ENCODE measurements at places on chromosomes 12 and 14.
A peak's percentile ranks its signal among the peaks of the same experiment; 100 is the strongest.

GRCh38 chr14:39568809-39569538 lies 136.7 kb upstream of the FBXO33 start:
- DNase-seq, result no peak

DNA sequence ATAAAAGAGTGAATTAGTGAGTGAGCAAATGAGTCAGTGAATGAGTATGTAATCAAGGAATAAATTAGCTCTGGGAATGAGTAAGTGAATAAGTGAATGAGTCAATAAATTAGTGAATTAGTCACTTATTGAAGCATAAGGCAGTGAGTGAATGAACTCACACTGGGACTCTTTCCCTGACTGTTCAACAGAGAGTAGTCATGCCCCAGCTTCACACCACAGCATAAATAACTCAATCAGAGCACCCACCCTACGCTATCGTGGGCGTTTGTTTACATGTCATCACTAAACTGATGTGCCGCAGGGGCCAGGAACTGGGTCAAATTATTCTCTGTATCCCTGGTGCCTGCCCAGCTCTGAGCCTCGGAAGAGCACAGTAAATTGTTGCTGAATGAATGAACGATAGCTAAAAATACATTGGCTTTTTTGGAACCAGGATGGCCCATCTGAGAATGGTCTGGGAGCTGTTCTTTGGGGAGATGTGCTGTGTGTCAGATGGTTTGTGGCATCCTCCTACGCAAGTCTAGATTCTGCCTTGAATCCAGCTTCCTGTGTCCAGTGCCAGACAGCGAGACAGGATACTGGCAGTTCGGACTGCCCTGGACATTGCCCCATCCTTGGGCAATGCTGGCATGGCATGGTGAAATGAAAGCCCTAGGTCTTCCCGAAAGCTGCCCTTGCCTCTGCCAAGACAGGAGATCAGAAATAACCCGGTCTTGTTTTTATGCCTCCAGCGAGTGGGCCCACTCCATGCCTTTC lies 98.0 kb upstream of the RTL1 start:
- DNase-seq, result no peak

DNA sequence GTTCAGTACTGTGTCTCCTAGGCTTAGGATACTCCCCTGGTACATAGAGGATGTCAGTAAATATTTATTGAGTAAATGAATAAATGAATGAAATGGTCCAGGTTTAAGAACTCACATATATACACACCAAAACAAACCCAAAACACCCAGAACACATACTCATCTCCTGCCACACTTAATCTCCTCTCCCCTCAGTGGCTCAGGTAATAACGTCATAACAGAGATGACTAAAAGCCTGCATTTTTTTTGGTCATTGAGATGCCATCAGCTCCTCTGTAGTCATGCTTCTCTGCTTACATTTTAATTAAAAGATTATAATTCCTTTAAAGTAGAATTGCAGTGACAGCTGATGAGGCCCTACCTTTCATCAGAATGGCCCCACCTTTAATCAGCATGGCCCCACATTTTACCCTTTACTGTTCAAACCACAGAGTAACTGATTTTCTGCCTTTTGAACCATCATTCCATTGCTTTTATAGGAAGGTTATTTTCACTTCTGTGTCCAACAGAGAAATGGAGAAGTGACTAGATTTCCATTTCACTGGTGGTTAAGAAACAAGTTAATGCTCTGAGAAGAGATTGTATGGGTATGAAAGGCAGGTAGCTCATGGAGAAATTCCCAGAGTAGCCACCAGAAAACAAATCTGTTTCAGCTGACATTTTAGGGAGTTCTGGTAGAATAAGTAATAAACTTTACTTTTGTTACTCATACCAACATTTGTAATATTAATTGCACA lies 193.4 kb upstream of the ATP2B1 start:
- no peak for DNase-seq

DNA sequence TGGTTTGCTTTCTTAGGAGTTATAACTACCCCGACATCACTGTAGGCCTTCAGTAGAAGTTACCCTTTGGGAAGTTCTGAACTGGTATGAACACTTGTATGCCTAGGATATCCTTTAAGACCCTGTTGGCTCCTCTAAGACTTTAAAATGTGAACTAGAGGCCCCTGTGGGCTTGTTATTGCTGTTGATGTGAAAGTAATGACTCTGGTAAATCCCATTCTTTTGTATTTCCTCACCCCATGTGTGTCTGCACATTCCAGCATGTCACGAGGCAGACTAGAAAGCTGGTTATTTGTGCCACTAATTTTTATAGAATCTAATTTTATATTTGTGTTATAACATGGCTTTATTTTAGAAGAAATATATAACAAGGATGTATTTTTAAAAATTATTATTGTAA lies 48.9 kb downstream of the SERPINA10 start:
- DNase-seq, result no peak

- peak; percentile 67 for DNase-seq
These were observed 164.5 kb downstream of the SLC38A4 start for GRCh38 chr12:46661110-46661845.

DNA sequence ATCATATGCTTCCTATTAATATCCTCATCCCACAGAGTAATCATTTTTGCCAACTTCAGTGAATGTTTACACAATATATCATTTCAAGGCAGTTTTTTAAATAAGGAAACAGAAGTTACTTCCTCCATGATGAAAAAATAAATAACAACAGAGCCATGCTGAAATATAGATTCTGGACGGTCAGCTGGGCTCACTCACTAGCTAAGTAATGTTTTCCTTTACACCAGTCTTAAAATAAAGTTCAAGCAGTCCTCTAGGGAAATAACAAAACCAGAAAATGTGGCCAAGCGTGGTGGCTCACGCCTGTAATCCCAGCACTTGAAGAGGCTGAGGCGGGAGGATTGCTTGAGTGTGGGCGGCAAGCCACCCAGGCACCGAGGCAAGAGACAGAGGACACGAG lies 28.7 kb downstream of the AICDA start:
- no peak for DNase-seq

GRCh38 chr12:110688446-110689280 lies at the start of gene HVCN1:
HVCN1 (minus strand) TSS chr12:110689115; CDS start chr12:110683245, 5,870 bp downstream.
- DNase-seq, result no peak

- DNase-seq, result no peak
These were observed 11.7 kb downstream of the HDAC7 start for GRCh38 chr12:47808050-47808449.

DNA sequence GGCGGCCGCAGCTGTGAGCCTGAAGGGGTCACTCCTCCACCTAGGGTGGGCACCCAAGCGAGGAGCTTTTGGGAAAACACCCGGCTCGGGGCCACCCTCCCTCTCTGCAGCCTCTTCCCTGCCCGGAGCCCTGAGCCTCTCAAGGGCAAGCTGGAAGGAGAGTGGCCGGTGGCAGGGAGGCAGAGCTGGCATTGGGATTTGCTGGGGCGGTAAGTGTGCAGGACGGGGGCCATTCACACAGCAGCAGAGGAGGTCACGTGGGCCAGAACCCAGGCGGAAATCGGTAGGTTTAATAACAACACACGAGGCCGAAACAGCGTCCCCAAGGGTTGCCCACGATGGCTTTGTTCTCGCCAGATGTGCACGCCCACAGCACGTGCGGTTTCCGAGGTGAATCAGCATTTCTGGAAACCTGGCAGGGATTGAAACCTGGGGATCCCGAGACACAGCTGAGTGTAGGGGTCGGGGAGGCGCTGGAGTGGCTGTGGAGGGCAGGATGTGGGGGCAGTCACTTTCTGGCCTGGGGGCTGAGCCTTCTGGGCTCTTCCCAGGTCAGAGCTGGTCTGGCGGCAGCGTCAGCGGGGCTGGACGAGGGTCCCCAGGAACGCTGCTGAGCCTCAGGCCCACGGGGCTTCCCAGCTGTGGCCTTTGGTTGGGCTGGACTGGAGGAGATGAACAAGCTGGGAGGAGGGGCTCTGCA lies 23.5 kb downstream of the NOC4L start:
- no peak for DNase-seq

DNA sequence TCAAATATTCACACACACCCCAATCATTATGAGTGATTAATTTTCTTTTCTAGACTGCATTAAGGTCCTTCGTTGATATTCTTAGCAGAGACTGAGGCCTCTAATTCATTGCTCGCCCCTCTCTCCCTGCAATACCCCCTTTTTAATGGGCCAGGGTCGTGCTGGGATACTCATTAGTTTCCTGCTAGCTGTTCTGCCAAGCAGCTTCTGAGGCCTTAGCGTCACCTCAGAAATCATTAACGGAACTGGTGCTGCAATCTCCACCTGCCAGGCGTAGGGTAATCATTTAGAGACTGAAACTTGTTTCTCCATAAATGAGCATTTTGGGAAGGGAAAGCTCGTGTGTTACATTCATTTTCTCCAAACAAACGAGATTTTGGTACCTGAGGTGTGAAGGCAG lies 1054.7 kb downstream of the GALC start:
- no peak for DNase-seq

GRCh38 chr14:102282751-102283465 lies 22.1 kb downstream of the MOK start:
- no peak for DNase-seq

DNA sequence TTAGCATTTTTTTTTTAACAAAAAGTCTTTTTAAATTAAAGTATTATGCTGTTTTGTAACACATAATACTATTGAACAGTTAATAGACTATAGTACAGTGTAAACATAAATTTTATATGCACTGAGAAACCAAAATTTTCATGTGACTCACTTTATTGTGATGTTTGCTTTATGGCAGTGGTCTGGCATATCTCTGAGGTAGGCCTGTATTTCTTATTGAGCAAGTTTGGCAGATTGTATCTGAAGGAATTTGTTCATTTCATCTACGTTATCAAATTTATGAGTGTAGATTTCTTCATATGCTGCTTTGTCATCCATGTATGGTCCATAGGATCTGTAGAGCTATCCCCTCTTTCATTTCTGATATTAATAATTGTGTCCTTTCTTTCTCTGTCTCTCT lies 78.8 kb upstream of the PDE3A start:
- no peak for DNase-seq

GRCh38 chr12:121005346-121005815 lies 10.9 kb downstream of the C12orf43 start:
- no peak for DNase-seq

- DNase-seq, result no peak
These were observed 201.4 kb upstream of the PWP1 start for GRCh38 chr12:107484230-107484629.

DNA sequence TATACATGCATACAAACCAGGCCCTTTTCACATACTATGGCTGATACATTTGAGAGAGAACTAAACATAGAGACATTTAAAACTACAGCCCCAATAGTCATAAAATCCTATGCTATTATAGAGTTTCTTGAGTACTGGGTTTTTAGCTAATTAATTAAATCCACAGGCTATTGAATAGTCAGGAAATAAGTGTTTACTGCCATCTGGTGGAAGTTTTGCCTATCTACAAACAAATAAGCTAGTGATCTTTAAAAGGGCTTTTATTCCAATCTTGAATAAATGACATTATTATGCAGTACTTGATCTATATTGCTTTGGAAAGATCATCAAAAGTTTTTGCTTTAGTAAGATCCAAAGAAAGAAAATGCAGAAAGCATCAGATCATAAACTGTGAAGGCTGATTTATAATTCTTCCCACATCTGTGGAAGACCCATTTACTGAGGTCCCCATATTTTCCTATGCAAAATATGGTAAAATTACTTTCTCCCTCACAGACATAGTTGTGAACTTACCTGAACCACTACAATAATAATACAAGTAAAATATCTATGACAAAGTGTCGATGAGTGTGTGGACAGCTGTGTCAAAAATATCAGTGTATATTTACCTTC lies 131.3 kb downstream of the ITPR2 start:
- DNase-seq, result no peak

DNA sequence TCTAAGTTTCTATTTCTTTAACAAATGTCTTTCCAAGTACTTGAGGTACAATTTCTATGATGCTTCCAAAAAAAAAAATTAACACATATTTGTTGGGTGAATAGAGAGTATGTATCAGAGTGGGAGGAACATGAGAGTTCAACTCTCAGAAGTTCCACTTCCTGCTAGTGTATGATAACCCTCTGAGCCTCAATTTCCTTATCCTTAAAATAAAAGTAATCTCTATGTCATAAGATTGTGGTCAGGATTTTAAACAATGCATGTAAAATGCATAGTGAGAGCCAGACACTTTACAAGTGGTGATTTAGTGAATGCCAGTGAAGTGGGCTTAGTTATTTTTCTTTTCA lies 270.3 kb upstream of the AMIGO2 start:
- no peak for DNase-seq

DNA sequence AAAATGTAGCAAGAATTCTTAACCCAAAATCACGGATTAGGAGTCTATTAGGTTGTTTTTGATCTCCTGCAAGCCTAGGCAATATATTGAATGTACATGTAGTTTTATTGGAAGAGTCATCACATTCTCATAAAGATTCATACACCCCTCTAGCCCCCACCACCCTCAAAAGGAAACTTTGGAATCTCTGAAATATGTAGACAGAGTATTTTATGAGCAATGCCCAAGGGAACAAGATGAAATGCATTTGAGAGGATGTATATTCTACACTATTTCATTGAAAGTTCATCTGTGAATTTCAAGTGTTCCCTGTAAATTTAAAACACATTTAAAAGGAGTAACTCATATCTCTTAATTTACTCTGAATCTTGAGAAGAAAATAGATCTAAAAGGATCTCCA lies 103.7 kb downstream of the SYT1 start:
- DNase-seq, result no peak

DNA sequence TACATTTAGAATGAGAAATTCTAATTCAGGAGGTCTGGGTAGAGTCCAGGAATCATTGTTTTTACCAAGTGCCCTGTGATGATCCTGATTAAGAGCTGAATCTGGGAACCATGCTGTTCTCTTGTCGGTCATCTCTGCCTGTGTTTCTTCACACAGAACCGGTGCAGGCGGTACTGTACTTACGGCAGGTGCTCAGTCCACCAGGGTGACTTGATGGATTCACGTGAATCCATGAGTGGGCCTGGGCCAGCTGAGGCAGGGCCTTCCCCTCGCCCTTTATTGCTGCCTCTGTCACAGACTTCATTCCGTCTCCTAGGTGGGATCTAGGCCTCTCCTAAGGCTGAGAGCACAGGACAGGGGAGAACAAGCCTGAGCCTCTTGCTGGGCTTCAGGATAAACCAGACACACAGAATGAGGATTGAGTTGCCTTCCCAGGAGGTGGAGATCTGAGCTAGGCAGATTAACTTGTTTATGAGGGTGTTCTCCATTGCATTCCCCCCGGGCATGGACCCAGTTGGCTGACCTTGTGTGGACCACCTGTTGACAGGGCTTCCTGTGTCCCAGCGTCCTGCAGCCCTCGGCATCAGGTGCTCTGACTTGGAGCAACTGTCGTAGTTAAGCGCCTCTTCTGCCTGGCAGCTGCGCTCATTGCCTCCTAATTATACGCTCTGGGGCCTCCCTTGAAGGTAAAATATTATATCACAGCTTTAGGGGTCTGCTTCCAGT lies 42.1 kb downstream of the B4GALNT3 start:
- no peak for DNase-seq

GRCh38 chr12:1812650-1813302 lies 7.6 kb upstream of the LRTM2 start:
- no peak for DNase-seq
